AG04449 (cell line): ENCODE measurements at places on chromosomes 12 and 14.

GRCh38 chr12:19428246-19428645 is 11.0 kb upstream of the AEBP2 start:
- DNase-seq = no peak

DNA sequence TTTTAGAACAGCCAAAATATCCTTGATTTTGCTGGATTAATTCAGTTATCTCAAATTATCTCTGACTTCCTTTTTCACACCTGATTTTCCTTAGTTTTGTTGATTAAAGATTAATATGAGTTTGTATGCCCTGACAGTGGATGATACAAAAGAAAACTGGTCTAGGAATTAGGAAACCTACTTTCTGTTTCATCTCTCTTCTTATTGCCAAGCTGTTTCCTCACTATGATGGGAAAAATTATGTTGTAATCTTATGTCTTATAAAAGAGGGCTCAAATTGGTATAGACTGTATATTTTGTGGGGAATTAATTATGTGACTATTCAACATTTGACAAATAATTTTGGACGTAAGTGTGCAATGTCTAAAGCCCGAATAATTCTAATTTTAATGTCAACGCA is 271.6 kb downstream of the FBXL14 start:
- no peak for DNase-seq

GRCh38 chr14:72532686-72533454 is 361.0 kb downstream of the DPF3 start:
- no peak for DNase-seq

DNA sequence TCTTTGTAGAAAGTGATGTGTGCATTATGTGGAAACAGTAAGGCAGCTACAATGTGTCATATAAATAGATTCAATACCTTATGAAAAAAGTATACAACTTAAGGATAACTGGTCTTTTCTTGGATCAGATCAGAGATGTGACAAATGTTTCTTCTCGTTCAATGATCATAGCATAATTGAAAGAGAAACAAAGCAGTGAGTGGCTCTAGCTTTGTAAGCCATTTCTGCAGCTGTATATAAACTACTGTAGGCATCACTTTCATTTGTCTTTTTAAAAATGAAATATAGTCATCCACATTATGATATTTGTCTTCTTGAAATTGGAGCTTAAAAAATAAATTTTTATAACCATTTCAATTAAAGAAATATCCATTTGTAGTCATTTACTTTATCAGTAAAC is 63.8 kb upstream of the LMO3 start:
- DNase-seq = no peak

DNA sequence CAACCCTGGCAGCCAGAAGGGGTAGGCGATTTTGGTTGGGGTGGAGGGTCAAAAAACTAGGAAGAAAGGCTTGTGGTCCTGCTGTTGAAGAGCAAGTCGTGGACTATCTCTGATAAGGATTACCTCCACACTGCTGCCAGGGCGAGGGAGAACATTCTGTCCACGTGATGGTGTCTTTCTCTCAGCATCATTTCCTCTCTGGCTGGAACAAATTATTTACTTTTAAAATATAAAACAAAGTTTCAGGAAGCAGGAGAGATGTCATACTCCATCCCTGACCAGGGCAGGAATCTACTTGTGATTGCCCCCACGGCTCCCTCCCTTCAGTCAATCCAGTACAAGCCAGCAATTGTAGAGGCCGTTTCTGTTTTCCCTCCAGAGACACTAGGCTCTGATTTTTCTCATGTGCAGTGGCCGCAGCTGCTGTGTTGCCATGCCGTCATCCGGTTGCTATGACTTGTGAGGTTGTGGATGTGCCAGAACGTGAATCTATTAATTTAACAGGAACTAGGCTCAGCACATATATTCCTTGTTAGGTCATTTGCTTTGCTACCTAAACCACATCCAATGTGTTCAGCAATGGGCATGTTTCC is 61.5 kb upstream of the PTGR2 start:
- peak; percentile 89 for DNase-seq

- no peak for DNase-seq
Measured at GRCh38 chr14:91405724-91406435, 11.7 kb downstream of the CCDC88C start.

GRCh38 chr12:129401572-129401971 is 502.3 kb downstream of the TMEM132D start:
- no peak for DNase-seq

DNA sequence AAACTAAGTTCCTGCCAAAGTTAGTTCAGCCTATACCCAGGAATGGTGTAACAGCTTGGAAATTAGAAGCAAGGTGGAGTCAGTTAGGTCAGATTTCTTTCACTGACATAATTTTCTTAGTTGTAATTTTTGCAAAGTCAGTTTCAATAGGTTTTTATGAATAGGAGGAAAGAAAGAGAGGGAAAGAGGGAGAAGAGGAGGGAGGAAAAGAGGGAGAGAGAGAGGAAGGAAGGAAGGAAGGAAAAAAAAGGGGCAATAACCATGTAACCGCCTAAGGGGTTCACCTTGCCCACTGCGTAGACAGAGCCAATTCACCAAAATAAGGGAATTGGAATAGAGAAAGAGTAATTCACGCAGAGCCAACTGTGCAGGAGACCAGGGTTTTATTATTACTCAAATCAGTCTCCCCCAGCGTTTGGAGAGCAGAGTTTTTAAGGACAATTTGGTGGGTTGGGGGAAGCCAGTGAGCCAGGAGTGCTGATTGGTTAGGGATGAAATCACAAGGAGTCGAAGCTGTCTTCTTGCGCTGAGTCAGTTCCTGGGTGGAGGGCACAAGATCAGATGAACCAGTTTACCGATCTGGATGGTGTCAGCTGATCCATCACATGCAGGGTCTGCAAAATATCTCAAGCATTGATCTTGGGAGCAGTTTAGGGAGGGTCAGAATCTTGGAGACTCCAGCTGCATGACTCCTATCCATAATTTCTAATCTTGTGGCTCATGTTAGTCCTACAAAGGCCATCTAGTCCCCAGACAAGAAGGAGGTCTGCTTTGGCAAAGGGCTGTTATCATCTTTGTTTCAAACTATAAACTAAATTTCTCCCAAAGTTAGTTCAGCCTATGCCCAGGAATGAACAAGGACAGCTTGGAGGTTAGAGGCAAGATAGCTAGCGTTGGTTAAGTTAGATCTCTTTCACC is 126.0 kb upstream of the AMIGO2 start:
- no peak for DNase-seq

DNA sequence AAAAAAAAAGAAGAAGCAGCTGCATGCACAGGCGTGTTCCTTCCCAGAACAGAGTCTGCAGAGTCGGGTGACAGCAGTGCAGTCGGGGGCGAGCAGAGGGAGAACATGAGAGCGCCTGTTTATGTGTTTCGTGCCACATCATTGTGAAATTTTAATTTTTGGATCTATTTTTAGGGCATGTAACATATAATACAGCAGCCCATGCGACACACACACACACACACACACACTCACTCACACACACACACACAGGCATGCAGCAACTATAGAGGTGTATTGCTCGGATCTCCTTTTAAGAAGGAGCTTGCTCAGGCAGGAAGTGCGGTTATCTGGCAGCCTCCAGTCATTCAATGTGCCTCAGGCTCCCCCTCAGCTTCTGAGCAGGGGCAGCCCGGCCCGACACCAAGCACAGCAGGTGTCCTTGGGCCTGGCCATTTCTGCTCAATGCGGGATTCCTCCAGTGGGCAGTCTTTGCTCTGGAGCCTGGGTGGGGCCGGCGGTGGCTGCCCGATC is 71.8 kb downstream of the ZNF664 start:
- no peak for DNase-seq

GRCh38 chr12:1993341-1993740 is 10.9 kb downstream of the DCP1B start:
- DNase-seq = peak; percentile 90

- no peak for DNase-seq
Measured at GRCh38 chr12:22126758-22127157, 80.7 kb downstream of the CMAS start.

DNA sequence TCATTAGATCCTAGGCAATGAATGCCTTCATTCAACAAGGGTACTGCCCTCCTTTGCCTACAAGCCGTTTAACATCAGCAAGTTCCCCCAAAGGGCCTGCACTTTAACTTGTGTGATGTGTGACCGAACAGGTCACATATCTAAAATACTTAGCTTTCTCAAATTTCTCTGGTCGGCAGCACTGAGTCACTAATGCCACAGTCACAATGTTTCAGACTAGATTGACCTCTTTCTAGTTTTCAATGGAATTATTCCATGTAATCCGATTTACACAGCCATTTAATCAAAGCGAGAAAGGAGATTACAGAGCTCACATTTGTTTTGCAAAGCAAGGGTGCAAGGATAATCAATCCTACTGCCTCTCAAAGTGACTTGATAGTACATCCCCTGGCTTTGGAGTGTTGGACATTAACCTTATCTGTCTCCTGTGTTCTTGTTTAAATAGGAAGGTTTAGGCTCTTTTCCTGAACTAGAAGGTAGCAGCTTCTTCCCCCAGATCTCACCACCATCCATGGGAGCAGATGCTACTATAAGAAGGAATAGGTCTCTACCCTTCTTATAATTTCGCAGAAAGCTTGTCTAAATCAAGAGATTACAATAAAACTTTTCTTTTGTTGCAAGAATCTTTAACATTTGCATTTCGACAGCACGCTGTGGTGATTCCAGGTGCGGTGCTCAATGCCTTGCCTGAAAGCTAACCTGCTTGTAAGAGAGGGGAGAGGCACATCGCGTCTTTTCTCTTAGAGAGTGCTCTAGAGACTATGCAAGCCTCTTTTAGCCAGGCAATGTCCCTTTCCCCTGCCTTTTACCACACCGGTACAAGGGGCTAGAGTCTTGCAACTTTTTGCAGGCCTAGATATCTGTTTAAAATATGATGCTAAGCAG is 1.8 kb downstream of the KITLG start:
- DNase-seq = no peak

DNA sequence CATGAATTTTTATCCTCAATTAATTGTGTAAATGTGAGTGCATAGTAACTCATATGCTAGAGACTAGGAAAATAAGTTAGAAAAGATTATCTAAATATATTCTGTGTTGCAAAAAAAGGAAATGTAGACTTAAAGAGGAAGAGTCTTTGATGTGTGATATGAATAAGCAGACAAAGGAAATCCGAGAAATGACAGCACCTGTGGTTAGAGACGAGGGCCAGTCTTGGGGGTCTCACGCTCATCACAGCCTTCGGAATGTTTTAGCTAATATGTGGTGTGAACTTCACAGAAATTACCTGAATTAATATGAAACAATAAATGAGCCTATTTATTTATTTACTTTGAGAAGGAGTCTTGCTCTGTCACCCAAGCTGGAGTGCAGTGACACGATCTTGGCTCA is 11.6 kb downstream of the ATP6V0A2 start:
- no peak for DNase-seq

GRCh38 chr14:101961746-101962502 is 2.4 kb upstream of the DYNC1H1 start:
- no peak for DNase-seq

DNA sequence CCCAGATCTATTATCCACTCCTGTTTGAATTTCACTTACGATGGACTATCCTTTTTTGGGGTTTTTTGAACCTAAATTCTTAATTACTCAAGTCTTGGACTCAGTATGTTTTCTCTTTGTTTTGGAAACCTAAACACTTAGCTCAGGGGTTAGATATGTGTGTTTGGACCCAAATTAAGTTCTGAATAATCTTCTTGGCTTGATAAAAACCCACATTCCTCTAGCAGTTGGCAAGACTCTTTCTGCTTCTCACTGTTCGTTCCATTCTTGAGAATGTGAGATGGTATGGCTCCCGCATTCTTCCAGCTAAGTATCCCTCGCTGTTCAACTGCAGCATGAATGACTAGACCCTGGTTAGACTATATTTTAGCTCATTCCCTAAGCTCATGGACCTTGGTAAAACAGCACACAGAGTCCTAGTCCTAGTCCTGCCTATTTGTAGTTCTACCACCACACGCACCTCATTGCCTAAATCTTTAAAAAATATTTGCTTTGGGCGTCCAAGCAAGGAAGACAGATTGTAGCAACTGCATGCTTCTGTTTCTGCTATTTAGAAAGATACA is 860.0 kb downstream of the RPS29 start:
- DNase-seq = no peak
